ENCODE measurements at places on chromosomes 2 and 18.

- no peak for DNase-seq
Measured at GRCh38 chr2:67216103-67216502, 181.0 kb upstream of the ETAA1 start.

GRCh38 chr2:197286805-197287595 is 23.6 kb downstream of the ANKRD44 start:
- DNase-seq, result peak; percentile 90

DNA sequence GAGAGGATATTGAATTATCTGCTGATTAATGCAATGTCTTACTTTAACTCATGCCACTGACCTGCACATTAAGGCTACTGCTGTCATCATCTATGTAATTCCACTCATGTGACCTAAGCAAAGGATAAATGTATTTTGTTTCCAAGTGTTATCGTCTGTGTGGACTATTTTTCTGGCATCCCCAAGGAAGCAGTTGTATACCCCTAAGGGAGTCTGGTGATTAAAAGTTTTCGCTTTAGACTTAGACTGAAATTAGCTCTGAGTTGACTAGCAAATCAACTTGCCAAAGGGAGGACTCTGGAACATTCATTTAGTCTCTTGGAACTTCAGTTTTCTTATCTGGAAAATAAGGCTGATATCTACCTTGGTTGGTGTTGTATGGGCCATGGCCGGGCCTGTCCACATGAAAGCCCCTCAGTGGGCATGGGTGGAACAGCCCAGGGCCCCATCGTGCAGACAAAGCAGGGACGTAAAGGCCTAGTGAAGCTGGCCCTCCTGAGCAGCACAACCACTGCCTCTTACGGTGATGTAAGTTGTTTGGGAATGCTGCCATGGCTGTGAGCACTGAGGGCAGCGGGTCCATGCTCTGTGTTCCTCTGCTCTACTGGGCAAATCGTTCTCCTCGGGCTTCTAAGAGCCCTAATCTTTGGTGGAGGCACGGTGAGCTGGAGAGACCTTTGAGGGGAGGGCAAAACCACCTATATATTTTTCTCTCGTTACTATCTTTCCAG is 144.4 kb upstream of the RNF152 start:
- DNase-seq, result no peak

DNA sequence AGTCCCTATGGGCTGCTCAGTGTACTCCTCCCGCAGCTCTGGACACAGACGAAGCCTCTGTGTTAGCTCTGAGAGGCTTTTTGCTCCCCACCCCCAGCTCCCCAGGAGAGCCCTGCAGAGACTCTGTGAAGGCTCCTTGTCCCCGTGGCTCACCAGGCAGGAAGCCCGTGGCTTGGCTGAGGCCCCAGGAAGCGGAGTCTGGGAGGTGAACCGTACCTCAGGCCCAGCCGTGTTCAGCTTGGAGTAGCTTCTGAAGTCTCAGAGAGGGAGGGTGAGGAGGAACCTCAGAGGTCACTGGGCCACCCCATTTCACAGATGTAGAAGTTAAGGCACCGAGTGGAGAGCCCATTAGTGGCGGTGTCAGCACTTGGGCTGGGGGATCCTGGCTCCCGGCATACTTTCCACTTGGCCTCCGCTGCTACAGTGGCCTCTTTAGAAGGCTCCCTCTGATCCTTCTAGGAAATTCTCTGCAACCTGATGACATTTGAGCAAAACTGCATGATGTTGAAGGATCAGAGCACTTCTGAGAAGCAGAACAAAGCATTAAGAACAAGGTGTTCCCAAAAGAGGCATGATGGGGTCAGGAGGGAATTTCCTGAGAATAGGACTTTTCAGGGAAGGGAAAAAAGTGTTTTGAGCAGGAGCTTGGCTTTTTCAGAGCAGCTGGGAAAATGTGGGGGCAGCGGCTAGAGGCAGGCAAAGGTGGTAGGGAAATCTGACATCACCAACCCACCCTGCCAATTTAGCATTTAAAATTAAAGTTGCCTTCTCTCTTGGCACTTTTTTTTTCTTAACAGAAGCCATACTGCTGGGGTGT is 79.1 kb downstream of the MCFD2 start:
- no peak for DNase-seq

- no peak for DNase-seq
Measured at GRCh38 chr2:11602563-11603204, 67.3 kb downstream of the NTSR2 start.

GRCh38 chr18:79765491-79766245 is 32.1 kb upstream of the KCNG2 start:
- DNase-seq, result peak; percentile 52
